Stimulated activated CD4-positive, alpha-beta T cell treated with anti-CD3 and anti-CD28 coated beads, Interleukin-4, amount 100 ng/mL, for 1 hour (primary cell): ENCODE measurements at places on chromosomes 3 and 15.

DNA sequence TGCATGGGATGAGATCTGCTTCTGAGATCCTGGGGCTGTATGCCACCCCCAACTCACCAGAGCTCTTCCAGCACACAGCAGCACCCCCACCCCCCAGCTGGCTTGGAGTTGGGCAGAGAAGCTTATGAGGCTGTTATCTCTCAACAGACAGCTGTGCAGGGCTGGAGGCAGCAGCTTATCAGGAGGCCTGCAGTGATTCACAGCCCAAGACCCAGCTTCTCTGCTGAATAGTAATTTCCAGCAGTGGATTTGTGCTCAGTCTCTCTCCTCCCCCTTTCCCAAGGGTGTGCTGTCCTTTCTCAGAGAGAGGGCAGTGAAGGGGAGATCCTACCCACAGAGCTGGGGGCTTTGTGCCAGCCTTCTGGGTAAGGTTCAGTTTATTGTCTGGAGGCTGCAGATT, 2.1 kb downstream of the RPP25 start:
- DNase-seq = no peak

- DNase-seq = no peak
Measured at GRCh38 chr3:37988931-37989525, 1.6 kb upstream of the VILL start.

- no peak for DNase-seq
Measured at GRCh38 chr3:48434591-48435222, 4.8 kb upstream of the PLXNB1 start.

- no peak for DNase-seq
Measured at GRCh38 chr3:119400466-119400865, 62.9 kb downstream of the TMEM39A start.

DNA sequence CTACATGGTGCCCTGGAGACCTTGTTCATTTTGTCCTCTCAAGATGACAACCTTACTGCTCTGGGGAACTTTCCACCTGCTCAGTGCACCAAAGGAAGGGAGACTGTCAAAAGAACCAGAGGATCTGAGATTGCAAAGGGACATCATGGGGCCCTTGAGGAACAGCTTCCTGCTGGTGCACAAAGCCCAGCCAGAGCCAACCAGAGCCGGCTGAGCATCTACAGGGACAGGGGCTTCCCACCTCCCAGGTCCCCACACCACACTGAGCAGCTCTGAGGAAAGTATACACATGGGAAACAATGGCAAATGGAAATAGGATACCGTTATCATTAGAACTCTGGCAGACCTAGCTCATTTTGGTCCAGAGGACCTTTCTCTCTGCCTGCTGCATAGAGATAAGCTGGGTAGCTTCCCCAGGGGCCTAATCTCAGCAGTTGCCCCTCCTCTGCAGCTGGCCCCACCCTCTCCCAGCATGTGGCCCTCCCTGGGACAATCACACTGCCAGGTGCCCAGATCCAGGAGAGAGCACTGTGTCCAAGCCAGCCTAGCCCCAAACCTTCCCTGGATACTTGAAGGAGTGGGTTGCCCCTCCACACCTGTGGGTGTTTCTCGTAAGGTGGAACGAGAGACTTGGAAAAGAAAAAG, 123.4 kb upstream of the PRR20G start:
- DNase-seq = no peak

- DNase-seq = peak; percentile 99
Measured at GRCh38 chr15:73633111-73633990, at the start of gene NPTN. TSS of gene NPTN (minus strand) at chr15:73633389. CDS start at chr15:73633215, 174 bp downstream.

GRCh38 chr15:28024889-28025250, 74.2 kb downstream of the OCA2 start:
- DNase-seq = no peak
